ENCODE measurements at places on chromosomes 11 and 22.
A peak's percentile ranks its signal among the peaks of the same experiment; 100 is the strongest.

- no peak for DNase-seq
Observed at GRCh38 chr11:65051398-65051858, 6.9 kb downstream of the NAALADL1 start.

DNA sequence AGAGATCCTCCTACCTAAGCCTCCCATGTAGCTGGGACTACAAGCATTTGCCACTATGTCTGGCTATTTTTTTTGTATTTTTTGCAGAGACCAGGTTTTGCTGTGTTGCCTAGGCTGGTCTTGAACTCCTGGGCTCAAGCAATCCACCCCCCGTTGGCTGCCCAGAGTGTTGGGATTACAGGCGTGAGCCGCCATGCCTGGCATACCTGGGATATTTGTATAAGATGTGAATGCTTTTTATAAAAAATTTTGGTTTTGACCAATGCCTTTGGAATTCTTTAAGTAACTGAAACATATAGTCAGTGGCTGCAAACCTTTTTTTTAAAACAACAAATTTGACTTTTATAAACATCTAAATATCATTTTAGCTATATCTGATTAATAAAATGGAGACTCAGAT, 42.4 kb downstream of the ADAMTS8 start:
- DNase-seq, result no peak

GRCh38 chr11:11966826-11967668, 41.4 kb downstream of the DKK3 start:
- peak; percentile 85 for DNase-seq

- DNase-seq, result no peak
Observed at GRCh38 chr11:117657794-117658193, 139.2 kb downstream of the DSCAML1 start.

DNA sequence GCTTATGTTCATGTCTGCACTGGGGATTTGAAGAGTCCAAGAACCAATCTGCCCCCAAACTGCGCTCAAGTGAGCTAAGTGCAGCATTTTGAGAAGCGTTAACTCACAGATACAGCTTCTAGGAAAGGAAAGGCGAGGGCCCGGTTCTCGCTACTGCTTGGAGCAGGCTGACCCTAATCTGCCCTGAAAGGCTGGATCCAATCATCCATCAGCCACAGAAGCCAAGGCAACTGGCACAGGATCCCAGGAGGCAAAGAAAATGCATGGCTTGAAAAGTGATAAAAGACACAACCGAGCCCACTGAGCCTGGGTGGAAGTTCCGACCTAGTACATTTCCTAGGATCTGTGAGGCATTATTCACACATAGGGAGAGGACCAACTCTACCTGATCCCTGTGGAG, 174.8 kb downstream of the LARGE1 start:
- no peak for DNase-seq

GRCh38 chr22:31495343-31495742, 993 bp upstream of the SFI1 start:
- no peak for DNase-seq

DNA sequence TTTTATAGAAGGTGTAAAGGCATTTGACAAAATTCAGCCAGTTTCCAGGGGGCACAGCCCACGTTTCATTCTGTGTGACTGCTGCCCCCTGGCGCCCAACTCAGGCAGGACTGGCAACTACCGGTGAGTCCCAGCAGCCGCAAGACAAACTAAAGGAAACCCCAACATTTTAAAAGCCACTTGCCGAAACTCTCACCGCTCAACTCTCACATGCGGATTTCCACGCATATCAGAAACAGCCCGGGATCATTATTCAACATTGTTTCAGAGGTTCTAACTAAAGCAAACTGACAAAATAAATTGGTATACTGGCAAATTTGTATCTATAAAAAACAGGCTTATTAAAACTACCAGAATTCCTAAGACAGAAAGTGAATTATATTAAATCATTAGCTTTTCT, 48.2 kb downstream of the MORC2 start:
- peak; percentile 91 for DNase-seq

- no peak for DNase-seq
Observed at GRCh38 chr11:19079643-19080440, 19.3 kb upstream of the MRGPRX2 start.

DNA sequence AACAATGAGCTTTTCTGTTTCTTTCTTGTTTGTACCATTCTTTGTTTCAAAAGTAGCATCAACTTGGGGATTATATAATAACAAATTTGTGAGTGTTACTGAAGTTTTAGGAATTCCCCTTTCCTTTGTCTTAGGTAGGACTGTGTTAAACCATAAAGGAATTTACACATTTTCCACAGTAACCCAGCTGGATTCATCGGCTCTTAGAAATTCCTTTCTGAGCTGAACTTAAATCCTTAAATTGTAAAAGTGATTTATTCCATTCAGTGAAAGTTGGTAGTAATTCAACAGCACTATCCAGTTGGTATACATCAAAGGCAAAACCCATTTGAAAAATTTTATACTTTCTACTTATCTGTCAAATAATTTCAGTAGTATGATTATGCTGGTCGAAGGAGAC, 11.8 kb downstream of the EMSY start:
- no peak for DNase-seq

- no peak for DNase-seq
Observed at GRCh38 chr11:36013950-36014897, 70.4 kb downstream of the LDLRAD3 start.

DNA sequence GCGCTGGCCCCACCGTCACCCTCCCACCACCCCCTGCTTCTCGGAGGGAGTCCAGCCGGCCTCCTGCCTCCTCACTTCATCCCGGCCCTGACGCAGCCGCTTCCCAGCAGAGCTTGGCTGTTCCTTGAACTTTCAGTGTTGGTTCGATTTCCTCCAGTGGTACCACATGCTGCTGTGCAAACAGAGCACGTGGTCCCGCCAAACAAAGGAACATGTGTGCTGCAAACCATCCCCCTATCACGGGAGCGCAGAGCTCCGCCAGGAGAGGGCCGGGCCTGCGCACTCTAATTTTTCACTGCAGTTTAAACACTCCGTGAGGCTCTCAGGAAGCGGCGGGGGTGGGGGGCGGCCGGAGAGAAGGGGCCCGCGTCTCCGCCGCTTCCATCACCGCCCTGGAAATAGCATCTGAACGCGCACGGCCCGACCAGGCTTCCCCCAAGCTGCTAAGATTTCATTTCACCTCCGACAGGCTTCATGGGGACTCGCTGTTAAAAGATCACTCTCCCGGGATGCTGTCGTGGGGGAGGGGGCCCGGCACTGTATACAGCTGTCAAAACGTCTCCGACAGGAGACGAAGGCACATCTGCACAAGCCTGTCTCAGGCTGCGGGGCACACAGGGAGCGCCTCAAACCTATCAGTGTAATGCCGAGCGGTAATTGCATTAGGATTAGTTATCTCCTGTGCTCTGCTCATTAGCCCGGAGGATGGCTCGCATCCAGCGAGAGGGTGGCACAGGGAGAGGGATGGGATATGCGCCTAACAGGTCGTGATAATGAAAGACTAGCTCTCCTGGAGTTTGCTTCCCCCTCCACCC, 269.9 kb upstream of the SORL1-AS1 start:
- DNase-seq, result no peak

GRCh38 chr11:11662578-11662977, 40.8 kb upstream of the GALNT18 start:
- DNase-seq, result no peak

DNA sequence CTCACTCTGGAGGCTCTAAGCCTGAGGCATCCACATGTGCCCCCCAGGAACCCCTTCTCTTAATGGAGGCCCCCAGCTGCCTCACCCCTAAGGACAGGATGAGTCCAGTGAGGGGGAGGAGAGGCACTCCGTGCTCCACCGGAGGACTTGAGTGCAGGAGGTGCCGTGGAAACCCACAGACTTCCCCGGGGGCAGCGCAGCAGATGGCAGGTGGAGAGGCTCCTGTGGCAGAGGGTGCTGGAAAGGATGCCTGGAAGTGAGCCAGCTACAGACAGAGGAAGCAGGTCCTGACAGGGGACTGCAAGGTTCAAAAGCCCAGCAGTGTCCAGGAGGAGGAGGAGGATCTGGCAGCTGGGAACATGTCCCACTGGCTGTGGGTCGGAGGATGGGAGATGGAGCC, 1384.0 kb downstream of the TBC1D22A start:
- no peak for DNase-seq

DNA sequence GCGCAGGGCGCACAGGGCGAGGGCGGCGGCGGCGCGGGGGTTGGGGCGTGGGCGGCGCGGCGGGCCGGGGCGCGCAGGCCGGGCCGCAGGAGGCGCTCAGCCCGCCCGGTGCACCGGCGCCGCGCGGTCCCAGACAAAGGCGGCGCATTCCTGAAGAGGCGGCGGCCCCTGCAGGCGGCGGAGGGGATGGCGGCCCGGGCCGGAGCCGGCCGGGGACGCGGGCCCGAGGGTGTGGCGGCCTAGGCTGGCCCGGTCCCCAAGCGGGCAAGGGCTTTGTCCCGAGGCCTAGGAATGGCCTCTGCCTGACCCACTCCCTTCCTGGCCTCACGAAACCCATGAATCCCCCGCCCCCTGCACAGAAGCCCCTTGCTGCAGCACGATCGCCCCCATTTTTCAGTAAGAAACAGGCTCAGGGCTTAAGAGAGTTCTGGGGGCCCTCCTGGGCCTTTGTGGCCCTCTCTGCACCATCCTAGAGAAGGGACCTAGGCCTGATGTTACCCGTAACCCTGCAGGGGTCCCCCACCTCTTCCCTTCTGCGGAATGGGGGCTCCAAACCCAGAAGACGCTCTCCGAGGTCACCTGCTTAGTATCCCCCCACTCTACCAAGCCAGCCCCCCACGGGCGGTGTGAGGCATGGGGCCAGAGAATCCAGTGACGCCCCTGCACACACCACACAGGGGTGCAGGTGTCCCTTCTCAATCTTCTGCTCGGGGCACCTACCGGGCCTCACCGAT, at the start of gene RTN4R:
RTN4R (minus strand) TSS at position 40 of the 734 bp plus-strand sequence. CDS start 226 bp downstream, outside the sequence.
- DNase-seq, result peak; percentile 58

DNA sequence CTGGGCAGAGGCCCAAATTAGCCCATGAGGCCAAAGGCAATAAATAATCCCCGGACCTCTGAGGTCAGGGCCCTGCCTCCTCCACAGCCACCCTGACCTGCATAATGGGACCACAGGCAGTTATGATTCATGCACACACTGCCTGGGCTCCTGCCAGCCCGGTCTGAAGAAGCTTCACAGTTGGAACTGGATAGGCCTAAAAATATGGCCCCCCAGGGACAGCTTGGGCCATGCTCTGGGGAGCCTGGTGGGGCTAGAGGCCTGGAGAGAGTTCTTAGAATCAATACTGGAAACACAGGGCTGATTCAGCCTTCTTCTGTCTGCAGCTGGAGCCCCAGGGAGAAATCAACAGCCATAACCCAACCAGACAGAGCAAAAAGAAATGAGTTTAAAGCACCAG, 112.8 kb upstream of the CADM1 start:
- DNase-seq, result no peak

DNA sequence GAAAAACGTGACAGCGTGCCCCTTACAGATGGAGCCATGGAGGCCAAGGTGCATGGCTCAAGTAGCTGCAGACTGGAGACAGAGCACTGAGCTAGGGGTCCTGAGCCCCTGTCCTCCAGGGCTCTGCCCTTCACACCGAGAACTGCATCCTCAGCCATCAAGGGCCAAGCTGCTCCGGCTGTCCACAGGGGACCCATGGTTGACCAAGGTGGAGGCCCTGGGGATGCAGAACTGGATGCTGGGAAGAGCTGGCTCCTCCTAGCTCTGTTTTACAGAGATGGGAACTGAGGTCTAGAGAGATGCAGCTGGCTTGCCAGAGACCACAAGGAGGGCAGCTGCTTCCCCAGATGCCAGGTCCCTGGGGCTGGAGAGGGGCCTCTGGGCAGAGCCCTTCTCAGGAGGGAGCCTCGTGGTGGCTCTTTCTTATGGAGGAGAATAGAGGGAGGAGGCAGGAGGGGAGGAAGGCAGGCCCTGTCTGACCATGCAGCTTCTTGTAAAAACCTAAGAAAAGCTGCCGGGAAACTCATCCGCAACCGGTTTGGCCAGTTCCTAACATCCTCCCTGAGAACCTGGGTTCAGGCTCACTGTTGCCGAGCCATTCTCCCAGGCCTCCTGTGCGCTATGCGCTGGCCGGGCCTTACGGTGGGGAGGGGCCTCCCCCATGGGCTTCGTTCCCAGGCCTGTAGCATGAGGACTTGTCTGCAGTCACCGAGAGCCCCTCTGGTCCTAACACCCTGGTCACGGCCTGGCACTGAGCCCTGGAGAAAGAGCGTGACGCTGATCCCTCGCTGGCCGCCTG, 80.6 kb downstream of the WNT7B start:
- DNase-seq, result no peak

DNA sequence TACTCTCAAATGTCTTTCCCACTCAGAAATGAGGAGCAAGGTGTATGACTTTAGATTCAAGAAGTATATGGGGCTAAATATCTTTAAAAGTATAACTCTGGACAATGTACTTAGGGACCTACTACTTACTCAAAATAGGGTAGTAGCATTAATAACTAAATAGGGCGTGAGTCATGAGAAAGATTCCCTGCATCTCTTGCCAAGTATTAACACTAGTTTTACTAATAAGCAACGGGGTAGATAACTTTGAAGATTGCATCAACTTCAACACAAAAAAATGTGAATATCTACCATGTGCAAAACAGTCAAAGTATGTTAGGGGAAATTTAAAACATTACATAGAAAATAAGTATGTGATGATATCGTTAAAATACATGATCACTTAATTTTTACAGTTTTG, 99.6 kb downstream of the PGR start:
- DNase-seq, result no peak

- DNase-seq, result no peak
Observed at GRCh38 chr11:1935156-1936071, 11.7 kb upstream of the MRPL23 start.

DNA sequence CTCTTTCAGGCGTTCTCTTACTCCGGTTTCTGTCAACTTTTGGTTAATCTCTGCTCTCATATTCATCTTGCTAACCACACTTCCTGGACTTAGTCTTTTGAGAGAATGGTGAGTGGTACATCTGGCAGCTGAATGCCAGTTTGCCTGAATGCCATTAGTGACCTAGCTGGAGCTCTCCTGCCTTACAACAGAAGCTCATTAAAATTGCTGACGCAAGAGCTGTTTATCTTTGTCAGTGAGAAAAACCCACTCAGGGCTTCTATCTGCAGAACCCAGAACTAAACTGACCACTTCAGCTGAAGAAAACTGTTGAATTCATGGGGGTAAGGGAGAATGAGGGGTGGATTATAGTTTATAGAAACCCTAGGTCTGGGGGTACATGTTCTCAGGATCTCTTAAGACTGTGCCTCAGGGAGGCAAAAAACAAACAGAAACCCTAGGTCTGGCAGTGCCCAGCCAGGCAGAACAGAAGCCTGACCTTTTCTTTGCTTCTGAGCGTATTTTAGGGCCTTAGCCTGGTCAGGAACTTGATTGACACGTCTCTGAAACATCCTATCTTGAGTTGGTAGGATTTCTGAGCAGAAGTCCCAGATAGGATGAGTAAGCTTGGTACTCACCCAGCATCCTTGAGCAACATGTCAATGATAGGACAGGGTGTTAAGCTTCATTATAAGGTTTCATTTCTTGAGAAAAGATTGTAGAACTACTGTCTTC, 52.8 kb upstream of the YWHAH start:
- no peak for DNase-seq
